Cardiac muscle cell (in vitro differentiated cells and primary cell): ENCODE measurements at places on chromosomes 1 and 21. TPM values are rescaled to one million over a fixed set of nuclear protein-coding genes. Genes with fewer than 3 reads are reported as not detected.

Gene SGIP1
- total RNA-seq = 2.6 and 8.8 TPM in 2 replicates

Gene KCNN3
- total RNA-seq = 0.81 and 1.5 TPM in 2 replicates

Gene LCE3E
- not detected in 2 replicates for total RNA-seq

Gene LENEP
- total RNA-seq = not detected in 2 replicates

Gene ETV3L
- not detected in 2 replicates for total RNA-seq

Gene DEPDC1
- 2.3 and 37.6 TPM in 2 replicates for total RNA-seq

Gene CD48
- not detected in 2 replicates for total RNA-seq

Gene NEXN
- total RNA-seq = 18.5 and 42.9 TPM in 2 replicates

Gene SLC45A1
- total RNA-seq = 0.28 and 0.42 TPM in 2 replicates

Gene LRRC3
- 5.9 and 9.5 TPM in 2 replicates for total RNA-seq

Gene NECAP2
- 34.4 and 41.0 TPM in 2 replicates for total RNA-seq

Gene GPR52
- total RNA-seq = 1.9 TPM in 1 of 2 replicates, not detected in the other

Gene SLC44A5
- 5.6 and 11.1 TPM in 2 replicates for total RNA-seq

Gene RCSD1
- total RNA-seq = 317 and 386 TPM in 2 replicates

Gene CLCA1
- total RNA-seq = not detected in 2 replicates

Gene C1orf141
- not detected in 2 replicates for total RNA-seq

Gene TMPRSS3
- total RNA-seq = 0.25 TPM in 1 of 2 replicates, not detected in the other

Gene KCNK1
- total RNA-seq = 1.8 and 3.7 TPM in 2 replicates

Gene SLC9C2
- total RNA-seq = 0.25 TPM in 1 of 2 replicates, not detected in the other

Gene KCNJ9
- total RNA-seq = 0.03 and 0.11 TPM in 2 replicates

Gene MYOM3
- 0.70 and 0.71 TPM in 2 replicates for total RNA-seq

Gene LRIF1
- total RNA-seq = 6.9 and 7.5 TPM in 2 replicates

Gene FCRL5
- not detected in 2 replicates for total RNA-seq

Gene GNAT2
- not detected in 2 replicates for total RNA-seq

Gene FAM72B
- 1.0 and 6.8 TPM in 2 replicates for total RNA-seq

Gene SPRR5
- not detected in 2 replicates for total RNA-seq

Gene DYNLT5
- total RNA-seq = 13.2 and 28.6 TPM in 2 replicates

Gene TMEM269
- 0.21 and 0.69 TPM in 2 replicates for total RNA-seq

Gene MPZ
- 0.35 and 0.77 TPM in 2 replicates for total RNA-seq

Gene ADAM30
- not detected in 2 replicates for total RNA-seq

Gene AVPR1B
- 0.07 and 2.3 TPM in 2 replicates for total RNA-seq

Gene OR6K3
- total RNA-seq = not detected in 2 replicates

Gene LCE3D
- not detected in 2 replicates for total RNA-seq

Gene KIRREL1
- 24.8 and 33.2 TPM in 2 replicates for total RNA-seq

Gene ZMYND12
- 0.39 and 1.1 TPM in 2 replicates for total RNA-seq

Gene C1orf87
- not detected in 2 replicates for total RNA-seq

Gene OR2L8
- not detected in 2 replicates for total RNA-seq

Gene CHRM3
- 0.28 and 1.6 TPM in 2 replicates for total RNA-seq

Gene LCE2C
- not detected in 2 replicates for total RNA-seq

Gene ARTN
- total RNA-seq = 26.2 and 29.8 TPM in 2 replicates

Gene ARHGEF16
- 7.2 and 11.8 TPM in 2 replicates for total RNA-seq

Gene POFUT2
- total RNA-seq = 39.6 and 46.1 TPM in 2 replicates

Gene ATF3
- total RNA-seq = 5.4 and 14.2 TPM in 2 replicates

Gene MIS18A
- total RNA-seq = 6.8 and 15.1 TPM in 2 replicates

Gene HSPG2
- total RNA-seq = 112 and 193 TPM in 2 replicates

Gene ICOSLG
- 0.12 and 0.14 TPM in 2 replicates for total RNA-seq

Gene PERM1
- total RNA-seq = 0.49 and 1.0 TPM in 2 replicates

Gene ENTREP3
- 39.5 and 46.2 TPM in 2 replicates for total RNA-seq

Gene CCDC30
- 1.8 and 3.2 TPM in 2 replicates for total RNA-seq

Gene MRPL20
- 97.6 and 168 TPM in 2 replicates for total RNA-seq

Gene NFIA
- total RNA-seq = 12.0 and 14.9 TPM in 2 replicates

Gene IVL
- not detected in 2 replicates for total RNA-seq

Gene TMIGD3
- total RNA-seq = not detected in 2 replicates

Gene USH2A
- total RNA-seq = 0.24 and 0.25 TPM in 2 replicates

Gene POU3F1
- total RNA-seq = 0.30 TPM in 1 of 2 replicates, not detected in the other

Gene MAGI3
- 11.0 and 20.6 TPM in 2 replicates for total RNA-seq

Gene TTC4
- 19.8 and 20.5 TPM in 2 replicates for total RNA-seq

Gene SAMSN1
- 0.11 and 0.42 TPM in 2 replicates for total RNA-seq

Gene TP73
- total RNA-seq = not detected in 2 replicates
